ENCODE measurements at places on chromosomes 1 and 21.

- no peak for DNase-seq
Observed at GRCh38 chr1:67753776-67754525, 69.0 kb downstream of the GADD45A start.

DNA sequence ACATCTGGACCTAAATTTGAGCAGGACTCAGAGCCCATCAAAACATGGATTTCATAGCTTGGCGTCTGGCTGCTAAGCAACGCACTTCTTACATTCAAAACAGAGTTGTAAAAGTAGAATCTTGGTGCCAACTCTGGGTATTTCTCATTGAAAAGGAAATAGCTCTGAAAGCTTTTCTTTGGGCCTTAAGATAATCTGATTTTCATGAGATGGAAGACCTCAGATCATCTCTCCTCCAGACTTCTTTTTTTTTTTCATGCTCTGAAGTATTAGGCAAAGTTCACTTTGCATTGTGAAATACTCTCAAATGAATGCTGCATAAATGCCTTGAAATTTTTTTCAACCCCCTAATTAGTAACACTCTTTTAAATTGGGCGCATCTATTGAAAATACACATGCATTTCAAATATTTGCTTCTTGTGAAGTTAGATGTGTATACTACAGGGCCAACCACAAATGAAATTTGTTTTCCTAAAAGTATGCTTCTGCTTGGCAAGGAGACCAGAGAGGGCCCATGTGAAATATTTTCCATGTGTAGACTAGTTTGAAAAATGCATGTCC is 4.2 kb downstream of the ADAMTS5 start:
- peak; percentile 22 for DNase-seq

GRCh38 chr1:23023174-23023845 is 4.0 kb downstream of the KDM1A start:
- DNase-seq, result no peak

DNA sequence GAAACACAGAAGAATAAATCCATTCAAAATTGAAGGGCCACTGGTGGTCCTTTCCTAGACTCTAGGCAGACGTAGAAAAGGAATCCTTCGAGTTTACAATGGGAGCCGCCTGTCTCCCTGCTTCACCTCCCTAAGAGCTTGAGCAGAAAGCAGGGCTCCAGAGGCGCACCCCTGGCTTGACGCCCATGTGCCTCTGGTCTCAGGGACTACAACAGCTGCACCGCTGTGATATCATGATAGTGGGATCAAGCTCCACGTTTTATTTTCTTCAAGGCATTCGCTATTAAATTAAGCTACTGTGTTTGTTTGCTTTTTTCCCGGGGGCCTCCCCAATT is 403 bp upstream of the C1orf122 start:
- DNase-seq, result no peak

GRCh38 chr1:181737056-181737455 is 253.7 kb downstream of the CACNA1E start:
- no peak for DNase-seq

DNA sequence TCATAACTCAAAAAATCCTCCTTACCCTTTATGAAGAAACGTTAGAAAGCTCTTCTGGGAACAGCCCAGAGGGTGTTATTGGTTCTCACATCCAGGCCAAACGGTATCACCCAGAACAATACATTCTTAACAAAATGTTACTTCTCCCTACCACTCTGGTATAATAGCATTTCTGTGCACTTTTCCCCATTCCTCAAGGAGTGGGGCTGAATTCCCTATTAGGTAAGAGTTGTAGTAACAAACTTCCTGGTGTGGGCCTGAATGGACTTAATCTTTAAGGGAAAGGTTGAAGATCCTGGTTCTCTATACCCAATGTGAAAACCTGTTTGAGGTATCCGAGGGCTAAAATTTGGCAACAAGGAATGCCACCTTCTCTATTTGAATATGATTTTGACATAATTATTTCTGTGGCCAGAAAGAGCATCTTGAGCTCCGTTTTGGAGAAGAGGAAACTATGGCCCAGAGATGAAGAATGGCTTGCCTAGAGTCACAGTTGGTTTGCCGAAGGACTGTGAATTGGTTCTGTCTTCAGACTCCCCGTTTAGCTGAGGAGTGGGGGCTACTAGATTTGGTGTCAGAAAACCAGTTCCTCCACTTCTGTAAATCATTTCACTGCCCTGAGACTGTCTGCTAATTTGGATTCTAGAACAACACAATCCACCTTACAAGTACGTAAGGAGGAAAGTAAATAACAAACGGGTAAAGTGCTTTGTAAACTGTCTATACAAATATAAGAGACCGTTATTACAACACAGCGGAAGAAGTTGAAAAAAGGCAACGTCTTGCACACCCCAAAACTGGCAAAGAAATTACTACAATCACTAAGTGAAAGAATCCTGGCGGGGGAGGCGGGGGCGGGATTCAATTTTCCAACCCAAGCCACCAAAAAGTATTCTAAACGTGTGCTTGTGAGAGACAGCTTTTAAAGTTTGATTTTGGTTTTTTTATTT is 2.3 kb downstream of the ANP32E start:
- DNase-seq, result peak; percentile 21

DNA sequence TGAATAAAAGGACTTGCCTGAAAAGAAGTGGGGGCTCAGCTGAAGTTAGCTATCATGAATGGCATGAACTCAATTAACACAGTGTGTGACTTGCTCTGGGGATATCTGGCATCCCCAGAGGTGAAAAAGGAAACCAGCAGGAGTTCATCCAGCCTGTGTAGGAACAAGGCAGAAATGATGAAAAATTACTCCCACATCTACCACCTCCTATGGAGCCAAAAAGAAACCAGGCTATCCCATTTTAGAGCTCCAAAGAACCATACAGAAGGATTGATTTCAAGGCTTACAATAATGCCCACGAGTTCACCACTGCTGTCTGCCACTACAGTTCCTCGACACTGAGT is 25.3 kb downstream of the TP53BP2 start:
- no peak for DNase-seq

GRCh38 chr1:27940297-27940696 is 5.5 kb downstream of the SMPDL3B start:
- peak; percentile 67 for DNase-seq

DNA sequence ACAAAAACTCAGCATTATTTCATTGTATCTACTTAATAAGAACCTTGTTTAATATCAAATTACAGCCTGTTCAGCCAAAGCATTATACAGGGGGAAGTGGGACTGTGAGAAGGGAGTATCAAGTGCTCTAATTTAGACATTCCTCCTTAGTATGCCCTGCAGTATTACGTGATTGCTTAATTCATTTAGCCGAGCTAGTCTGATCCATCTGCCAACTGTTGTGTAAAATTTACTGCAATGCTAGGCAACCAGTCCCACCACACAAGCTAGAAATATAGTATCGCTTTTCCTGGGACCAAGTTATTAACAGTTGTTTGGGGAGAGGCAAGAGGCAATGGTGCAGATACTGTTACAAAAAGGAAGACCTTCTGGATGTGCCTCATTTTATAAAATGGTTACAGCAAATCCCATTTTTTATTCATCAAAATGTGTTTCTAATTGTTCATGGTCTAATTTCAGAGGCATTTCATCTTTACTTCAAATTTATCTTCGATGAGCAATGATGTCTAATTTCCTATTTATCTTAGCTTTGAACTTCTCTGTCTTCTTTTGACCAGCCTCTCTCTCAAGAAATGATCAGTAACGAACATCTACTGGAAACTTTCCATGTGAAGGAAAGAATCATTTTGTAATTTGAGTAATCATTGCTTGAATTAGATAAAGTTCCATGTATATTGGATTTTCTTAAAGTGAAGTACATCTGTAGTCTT is 283.3 kb downstream of the DUSP10 start:
- DNase-seq, result peak; percentile 77

- peak; percentile 39 for DNase-seq
Observed at GRCh38 chr1:4801192-4801924, 146.9 kb downstream of the AJAP1 start.

DNA sequence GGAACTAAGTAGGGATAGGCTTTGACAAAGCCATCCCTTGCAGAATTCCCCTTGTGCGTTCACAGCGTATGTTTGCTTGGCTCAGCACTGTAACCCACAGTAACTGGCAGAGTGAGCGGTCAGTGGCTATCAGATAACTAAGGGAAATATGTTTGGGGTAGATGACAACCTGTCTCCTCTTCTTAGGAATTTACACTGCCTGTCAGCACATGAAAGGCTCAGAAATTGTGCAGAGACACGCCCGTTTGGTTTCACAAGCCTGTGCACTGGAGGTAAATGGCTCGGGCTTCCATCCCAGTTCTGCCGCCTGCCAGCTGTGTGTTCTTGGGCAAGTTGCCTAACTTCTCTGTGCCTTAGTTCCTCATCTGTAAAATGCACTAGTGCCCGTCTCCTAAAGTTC is 101.2 kb downstream of the PRDM2 start:
- no peak for DNase-seq

DNA sequence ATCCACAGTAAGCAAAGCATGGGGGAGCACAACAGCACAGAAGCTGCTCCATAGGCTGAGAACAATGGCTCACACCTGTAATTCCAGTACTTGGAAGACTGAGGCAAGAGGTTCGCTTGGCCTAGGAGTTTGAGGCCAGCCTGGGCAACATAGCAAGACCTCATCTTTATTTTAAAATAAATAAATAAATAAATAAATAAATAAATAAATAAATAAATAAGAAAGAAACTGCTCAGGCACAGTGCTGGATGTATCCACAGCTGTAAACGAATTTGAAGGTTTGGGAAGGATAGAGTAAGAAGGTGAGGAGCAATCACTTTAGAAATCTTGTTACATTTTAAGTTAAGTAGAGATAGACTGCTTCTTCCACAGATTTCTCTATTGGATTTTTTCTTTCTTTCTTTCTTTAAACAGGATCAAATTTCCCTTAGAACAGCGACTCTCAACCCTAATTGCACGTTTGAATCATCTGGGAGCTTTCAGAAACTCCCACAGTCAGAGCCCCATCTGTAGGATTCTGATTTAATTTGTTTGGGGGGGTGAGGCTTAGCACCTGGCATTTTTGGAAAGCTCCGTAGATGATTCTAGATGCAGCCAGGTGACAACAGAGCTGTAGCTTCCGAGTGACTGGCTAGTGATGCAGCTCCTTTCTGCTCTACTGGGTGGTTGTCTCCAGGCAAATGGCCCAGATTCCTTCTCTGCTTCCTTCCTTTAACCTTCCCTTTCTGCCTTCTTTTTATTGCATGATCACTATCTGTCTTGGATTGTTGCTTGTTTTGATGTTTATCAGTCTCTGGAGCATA is 53.5 kb downstream of the S1PR1 start:
- no peak for DNase-seq

GRCh38 chr1:204171751-204172178 is 5.6 kb upstream of the REN start:
- no peak for DNase-seq

DNA sequence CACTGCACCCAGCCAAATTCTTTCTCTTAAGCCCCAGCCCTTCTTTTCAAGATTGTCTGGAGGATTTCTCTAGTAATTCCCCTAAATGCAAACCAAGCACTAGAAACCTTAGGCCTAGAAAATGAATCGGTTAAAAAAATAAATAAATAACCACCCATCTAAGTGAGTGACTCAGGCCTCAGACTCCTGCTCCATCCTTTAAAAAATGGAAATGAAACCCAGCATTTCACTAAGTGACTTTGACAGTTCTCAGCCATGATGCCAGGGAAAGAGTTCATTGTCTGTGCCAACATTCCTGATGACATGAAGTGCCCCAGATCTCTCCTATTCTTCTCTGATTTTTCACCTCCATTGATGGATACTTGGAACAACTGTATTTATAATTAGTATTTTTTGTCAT is 415.2 kb upstream of the DAB1 start:
- no peak for DNase-seq

GRCh38 chr1:9855186-9855585 is 31.4 kb upstream of the CLSTN1 start:
- no peak for DNase-seq

All from AG20443 (cell line).